GF-D8 (cell line): ENCODE measurements at places on chromosomes 13 and 19.

- DNase-seq: no peak
Measured at GRCh38 chr19:54431255-54431838, 16.1 kb downstream of the TTYH1 start.

DNA sequence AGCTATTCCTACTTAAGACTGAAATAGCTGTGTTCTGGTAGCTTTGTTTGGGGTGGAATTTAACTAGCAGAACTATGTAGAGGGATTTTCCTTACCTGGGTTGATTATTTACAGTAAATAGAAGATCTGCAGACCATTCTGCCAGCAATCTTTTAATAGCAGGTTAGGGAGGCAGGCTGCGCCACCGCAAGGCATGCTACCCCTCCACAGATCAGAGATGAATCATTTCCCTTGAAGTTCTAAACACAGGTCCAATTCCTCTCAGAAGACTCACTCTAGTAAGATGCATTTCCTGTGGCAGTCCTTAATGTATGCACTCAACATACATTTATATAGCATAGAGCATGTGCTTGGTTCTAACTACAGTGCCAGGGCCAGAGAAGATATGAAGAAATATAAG, 109.0 kb downstream of the TNFRSF19 start:
- no peak for DNase-seq

GRCh38 chr19:14168259-14168972, 32.0 kb upstream of the ASF1B start:
- no peak for DNase-seq

DNA sequence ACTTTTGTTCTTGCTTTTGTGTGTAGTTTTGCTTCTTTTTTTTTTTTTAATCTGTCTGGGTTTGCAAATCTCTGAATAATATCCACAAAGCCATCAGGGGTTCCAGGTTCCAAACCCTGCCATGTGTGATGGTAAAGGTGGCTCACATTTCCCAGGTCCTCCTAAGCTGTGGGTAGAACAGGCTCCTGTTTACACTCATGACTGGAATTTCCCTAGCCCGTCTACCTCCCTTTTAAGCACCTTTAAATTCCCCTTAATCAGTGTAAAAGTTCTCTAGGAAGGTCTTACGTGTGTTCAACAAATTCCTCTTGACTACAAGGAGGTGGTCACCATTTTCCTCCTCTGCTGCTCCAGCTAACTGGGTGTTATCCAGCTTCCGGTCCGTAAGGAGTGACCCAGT, 62.8 kb downstream of the EFNB2 start:
- no peak for DNase-seq

DNA sequence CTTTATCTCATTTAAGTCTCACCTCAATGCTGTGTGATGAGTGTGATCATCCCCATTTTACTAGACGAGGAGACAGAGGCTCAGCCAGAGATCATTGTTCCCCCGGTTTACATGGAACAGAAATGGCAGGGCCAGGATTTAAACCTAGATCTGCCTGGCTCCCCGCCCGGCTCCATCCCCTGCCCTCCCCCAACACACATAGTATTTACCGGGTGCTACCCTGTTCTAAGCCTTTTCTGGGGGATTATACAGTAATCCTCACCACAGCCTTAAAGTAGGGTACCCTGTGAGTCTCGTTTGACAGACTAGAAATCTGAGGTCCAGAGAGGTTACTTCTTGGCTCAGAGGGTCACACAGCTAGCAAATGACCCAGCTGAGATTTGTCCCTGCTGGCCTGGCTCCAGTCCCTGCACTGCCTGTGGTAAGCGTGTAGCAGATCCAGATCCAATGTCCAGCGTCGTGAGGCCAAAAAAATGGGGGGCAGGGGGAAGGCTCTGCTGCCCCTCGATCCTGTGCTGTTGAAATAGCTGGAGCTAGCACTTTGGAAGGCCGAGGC, 3.8 kb upstream of the KLC3 start:
- DNase-seq: no peak

- DNase-seq: no peak
Measured at GRCh38 chr13:112891477-112892401, 77.3 kb upstream of the MCF2L start.

DNA sequence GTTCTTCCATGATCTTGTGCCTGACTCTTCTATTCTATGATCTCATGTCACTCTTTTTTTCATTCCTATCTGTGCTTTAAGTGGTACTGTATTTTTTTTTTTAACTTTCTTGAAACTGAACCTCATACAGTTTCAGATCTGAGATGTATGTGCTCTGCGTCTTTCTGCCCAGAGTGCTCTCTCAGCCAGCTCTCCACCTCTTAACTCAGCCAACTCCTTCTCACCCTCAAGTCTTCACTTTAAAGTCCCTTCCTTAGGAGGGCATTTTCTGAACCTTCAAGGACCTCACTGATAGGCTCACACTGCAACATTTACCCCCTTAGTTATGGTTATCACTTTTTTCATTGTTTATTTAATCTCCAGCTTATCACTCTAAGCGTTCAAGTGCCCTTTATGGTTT, 158.7 kb downstream of the IRS2 start:
- no peak for DNase-seq

DNA sequence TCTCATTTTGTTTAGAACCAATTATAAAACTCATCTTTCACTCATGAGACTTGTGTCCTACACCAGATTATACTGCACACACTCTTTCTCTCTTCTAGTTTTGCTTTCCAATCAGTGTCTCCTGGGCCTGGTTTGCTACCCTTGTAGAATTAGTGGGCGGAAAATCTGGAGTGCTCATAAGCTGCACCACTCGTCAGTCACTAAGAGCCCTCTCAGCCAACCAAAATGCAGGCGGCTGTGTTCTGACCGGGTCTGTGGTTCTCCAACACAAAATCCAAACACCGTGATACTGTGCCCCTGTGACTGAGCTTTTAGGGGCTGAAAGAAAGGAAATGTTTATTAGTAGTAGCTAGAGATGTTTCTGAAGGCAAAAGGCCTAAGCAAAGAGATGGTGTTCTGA, 83.7 kb upstream of the OBI1 start:
- no peak for DNase-seq

DNA sequence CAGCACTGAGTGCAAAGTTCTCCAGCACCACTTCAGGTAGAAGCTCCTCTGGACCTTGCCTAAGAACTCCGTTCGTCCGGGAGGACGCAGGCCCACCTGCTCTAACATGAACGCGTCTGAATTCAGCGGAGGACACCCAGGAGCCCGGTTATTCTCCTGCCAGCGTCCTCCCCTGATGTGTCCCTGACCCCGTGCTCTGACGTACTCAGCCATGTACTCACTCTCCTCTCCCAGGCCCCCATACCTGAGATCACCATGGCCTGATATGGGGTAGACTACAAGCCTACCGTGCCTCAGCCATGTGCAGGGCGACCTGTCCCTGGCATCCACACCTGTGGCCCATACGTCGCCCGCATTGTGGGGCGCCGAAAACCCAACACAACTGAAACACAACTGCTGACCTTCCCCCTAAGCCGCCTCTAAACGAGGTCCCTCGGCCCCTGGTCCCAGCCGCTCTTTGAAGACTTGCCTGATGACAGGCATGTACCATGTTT, 744 bp upstream of the ZNF584 start:
- DNase-seq: no peak

GRCh38 chr13:66659701-66660467, 570.3 kb downstream of the PCDH9 start:
- no peak for DNase-seq

DNA sequence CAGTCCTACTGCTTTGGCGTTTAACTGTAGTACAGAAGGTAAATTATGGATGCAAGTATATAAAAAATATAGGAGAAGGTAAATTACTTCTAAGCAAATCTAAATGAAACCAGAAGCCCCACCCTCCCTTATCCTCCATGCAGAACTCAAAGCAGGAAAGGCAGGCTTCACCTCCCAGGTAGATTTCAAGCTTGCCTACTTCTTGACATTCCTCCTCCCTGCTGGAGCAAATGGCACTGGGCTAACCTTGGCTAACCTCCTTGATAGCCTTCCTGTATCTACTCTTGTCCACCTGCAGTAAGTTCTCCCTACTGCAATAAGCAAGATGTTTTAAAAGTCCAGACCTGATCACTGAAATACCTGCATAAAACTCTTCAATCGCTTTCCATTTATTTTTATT, 396.0 kb downstream of the IRS2 start:
- DNase-seq: no peak

GRCh38 chr19:14516048-14516534, 2.1 kb downstream of the DNAJB1 start:
- no peak for DNase-seq

GRCh38 chr19:6987850-6988249, 33.4 kb downstream of the MBD3L2B start:
- DNase-seq: no peak

DNA sequence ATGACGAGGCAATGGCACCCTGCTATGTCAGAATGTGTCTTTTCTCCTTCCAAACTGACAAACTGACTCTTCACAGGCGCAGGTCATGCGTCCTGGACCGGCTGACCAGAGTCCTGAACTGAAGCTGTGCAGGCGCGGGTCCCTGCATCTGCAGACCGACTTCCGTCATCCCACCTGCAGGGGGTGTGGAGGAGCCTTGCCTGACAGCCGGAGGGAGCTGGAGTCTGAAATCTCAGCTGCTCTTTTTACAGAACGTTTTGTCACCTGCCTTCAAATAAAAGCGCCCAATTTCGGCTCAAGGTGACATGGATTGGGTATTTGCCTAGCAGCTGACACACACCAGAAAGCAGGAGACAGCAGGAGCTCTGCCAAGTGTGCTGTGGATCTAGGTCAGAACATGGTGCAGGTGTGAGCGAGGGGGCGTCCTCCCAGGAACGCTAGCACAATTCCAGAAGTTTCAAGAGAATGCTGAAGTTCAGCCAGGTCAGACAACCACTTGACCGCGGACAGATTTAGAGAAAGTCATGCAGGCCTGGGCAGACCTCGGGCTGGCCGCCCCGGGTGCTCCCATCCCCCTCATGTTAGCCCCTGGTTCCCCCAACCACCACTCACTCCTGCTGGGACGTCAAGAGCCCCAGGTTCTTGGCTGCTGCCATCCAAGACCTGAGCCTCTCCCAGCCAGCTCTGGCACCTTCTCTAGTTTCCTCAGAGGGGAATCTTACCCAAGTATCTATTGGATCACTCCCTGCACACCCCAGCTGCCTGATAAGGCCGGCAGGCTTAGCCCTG, 32.8 kb downstream of the ELL start:
- DNase-seq: no peak

- no peak for DNase-seq
Measured at GRCh38 chr13:85618521-85618920, 180.7 kb downstream of the SLITRK6 start.

DNA sequence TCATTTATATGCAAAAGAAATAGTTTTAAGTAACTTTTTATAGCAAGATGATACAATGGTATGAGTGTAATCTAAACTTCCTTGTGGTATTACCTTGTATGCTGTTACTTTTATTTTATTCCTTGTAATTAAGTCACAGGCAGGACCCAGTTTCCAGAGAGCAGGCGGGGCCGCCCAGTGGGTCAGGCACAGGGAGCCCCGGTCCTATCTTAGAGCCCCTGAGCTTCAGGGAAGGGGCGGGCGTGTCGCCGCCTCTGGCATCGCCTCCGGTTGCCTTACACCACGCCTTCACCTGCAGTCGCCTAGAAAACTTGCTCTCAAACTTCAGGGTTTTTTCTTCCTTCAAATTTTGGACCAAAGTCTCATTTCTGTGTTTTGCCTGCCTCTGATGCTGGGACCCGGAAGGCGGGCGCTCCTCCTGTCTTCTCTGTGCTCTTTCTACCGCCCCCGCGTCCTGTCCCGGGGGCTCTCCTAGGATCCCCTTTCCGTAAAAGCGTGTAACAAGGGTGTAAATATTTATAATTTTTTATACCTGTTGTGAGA, 10.2 kb downstream of the PLPPR3 start:
- no peak for DNase-seq

- DNase-seq: no peak
Measured at GRCh38 chr19:14814982-14815652, 19.9 kb downstream of the OR7A5 start.

DNA sequence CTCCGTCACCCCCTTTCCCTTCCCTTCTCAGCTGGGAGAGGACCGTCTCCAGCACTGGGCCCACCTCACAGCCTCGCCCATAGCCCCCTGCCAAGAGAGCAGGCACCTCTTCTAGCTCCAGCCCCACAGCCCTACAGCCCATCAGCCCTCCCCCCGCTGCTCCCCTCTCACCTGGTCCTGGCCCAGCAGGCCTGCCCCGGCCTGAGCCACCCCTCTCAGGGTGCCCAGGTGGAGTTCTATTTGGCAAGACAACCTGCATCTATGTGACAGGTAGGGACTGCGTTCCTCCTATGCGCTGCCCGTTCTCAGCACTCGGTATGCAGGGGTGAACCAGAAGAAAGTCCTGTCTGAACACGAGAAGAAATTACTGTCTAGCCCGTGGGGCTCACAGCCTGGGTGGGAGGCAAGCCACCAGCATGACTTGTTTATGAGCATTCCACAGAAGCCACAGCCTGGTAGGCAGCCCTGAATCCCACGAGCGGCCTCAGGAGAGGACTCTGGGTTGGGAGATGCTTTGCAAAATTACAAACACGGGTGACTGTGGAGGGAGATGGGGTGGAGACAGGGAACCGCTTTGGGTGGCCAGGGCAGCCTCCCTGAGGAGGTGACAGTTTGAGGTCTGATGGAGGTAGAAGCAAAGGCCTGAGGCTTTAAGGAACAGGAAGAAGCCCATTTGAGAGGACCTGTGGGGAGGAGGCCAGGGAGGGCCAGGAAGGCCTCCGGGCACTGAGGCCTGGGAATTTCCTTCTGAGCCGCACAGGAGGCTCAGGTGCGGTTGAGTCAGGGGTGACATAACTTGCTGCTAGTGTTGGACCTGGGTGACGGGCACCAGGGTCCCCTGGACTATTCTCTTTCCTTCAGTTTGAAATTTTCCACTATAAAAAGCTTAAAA, 1.2 kb upstream of the PLEKHF1 start:
- peak; percentile 6 for DNase-seq

DNA sequence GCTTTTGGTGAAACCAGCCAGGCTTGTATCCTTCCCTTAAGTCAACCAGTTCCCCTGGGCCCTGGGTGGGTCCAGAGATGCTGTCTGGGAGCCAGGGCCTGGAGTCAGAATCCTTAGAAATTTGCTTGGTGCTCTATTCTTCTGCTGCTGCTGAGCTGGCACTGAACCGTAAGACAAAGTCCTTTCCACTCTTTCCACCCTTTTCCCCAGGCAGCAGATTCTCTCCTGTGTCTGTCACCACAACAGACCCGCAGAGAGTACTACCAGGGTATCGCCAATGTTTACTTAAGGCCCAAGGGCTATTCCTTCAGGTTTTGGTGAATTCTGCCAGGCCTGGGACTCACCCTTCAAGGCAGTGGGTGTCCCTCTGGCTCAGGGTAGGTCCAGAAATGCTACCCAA, 12.2 kb downstream of the IFT88 start:
- no peak for DNase-seq

- DNase-seq: peak; percentile 97
Measured at GRCh38 chr13:45320876-45321629, 19.9 kb downstream of the TPT1 start.
